DMS153 (cell line): ENCODE measurements at places on chromosomes 13 and 19.

DNA sequence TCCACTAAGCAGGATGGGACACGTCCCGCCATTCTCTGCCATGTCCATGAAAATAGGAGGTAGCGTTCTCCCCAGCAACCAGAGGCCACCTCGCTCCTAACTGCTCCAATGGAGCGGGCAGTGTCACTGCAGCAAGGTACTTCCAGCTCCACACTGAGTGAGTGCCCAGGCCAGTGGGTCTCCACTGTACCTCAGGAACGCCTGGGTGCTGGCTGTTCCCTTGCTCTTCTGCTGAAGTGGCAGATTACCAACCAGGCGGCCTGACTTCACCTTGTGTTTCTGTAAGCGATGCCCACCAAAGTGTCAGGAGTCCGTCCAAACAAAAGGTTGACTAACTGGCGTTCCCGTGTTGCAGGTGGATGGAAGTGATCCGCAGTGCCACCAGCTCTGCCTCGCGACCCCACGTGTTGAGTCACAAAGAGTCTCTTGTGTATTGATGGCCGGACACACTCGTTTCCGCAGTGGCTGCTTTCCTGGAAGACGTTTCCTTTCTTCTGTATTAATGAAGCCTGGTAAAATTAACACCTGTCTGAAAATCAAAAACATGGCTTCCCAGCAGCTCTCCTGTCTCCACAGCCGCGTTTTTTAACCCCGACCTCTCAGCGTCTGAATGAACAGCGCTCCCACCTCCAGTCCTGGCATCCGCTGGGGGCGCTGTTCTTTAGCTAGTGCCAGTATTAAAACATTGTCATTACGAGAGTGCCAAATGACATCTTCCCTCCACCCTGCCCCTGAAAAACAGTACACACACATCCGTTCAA, 128.8 kb downstream of the STK24 start:
- no peak for DNase-seq

- no peak for DNase-seq
Observed at GRCh38 chr13:113968463-113969310, 5.2 kb downstream of the C13orf46 start.

DNA sequence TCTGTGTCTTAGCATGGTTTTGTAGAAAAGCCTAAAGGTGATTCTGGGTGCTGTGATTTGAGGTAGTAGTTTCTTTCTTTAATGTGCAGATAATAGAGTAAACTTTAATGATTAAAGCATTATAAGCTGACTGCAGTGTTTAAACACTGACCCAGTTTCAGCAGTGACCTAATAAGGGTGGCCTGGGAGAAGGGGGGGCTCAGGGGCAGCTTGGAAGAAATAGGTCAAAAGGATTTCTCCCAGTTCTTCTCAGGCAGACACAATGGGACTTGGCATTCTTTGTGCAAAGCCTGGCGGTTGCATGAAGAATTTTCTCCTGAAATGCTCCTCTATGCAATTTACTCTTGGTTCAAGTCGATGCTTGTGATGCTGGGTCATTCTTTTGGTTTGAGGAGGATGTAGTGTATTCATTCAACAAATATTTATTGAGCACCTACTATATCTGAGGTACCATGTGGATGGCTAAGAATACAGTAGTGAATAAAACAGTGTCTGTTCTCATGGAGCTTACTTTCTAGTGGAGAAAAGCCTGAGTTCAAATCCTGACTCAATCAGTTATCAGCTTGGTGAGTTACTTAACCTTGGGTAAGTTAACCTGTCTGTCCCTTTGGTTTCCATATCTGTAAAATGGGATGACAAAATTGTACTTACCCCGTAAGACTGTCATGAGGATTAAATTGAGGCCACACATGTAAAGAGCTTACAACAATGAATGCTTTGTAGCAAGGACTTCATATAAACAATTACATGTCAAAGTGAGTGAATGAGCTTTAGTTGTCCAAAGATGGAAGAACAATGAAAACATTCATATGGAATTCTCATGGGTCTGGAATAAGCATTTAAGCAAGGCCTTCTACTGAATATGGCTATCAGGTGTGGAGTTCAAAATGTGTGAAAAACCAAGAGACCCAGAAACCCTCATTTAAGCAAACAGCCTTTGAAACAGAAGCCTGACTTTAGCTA, 210.2 kb downstream of the KCNRG start:
- DNase-seq = no peak

GRCh38 chr13:84962141-84962750, 837.0 kb downstream of the SLITRK6 start:
- DNase-seq = no peak

GRCh38 chr13:21395953-21396352, 63.1 kb downstream of the ZDHHC20 start:
- DNase-seq = no peak

DNA sequence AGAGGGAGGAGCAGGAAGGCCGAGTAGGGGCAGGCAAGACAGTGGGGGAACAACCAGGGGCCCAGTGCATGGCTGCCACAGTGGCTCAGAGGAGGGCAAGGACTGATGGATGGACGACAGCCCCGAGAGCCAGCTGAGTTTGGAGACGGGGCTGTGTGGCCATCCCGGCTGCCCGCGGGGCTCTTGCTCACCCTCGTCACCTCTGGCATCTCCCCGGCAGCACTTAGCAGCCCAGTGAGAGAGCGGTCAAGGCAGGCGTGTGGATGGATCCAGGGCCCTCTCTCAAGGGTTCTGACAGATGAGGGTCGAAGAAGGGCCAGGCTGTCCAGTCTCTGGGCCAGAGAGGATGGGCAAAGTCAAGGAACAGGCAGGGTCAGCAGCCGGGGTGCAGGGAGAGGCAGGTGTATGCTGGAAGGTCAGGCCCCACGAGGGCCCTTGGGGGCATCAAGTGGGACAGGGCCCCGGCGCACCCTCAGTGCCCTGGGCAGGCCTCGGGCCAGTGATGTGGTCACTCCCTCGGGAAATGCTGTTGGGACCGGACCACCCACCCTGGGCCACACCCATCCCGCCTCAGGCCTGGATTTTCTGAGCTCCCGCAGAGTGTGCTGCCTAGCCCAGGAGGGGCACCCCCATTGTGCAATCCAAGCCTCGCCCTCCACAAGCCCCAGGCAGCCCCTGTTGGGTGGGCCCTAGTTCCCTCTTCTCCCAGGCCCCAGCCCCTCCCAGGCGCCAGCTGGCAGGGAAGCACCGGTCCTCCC, 56.4 kb upstream of the TPM4 start:
- DNase-seq = no peak

DNA sequence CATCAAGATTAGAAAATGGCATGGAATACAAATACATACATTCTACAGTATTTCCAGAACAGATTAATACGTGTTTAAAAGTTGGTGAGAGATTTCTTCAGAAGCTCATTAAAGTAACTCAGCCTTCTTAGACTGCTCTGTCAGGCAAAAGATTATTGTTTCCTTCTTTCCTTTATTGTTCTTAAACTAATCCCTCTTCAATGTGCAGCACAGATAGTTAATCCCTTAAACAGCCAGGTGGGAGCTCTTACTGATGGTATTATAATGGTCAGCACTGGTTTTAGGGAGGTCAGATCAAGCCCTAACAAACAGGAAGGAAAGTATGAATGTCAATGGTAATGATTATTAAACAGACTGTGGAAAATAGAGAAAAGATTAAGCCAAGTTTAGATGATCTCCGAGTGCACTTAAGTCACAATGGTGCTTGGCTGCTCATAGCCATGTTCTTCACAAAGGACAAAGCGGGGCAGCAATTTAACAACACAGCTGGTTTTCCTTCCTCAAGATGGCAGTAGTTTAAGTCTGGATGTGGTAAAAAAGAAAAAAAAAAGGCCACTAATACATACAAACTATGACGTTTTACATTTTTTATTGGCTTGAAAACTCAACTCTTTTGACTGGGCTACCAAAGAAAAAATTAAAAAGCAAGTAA, 992.6 kb downstream of the PCDH9 start:
- no peak for DNase-seq

GRCh38 chr19:3653865-3654513, 27.4 kb upstream of the CACTIN start:
- no peak for DNase-seq

DNA sequence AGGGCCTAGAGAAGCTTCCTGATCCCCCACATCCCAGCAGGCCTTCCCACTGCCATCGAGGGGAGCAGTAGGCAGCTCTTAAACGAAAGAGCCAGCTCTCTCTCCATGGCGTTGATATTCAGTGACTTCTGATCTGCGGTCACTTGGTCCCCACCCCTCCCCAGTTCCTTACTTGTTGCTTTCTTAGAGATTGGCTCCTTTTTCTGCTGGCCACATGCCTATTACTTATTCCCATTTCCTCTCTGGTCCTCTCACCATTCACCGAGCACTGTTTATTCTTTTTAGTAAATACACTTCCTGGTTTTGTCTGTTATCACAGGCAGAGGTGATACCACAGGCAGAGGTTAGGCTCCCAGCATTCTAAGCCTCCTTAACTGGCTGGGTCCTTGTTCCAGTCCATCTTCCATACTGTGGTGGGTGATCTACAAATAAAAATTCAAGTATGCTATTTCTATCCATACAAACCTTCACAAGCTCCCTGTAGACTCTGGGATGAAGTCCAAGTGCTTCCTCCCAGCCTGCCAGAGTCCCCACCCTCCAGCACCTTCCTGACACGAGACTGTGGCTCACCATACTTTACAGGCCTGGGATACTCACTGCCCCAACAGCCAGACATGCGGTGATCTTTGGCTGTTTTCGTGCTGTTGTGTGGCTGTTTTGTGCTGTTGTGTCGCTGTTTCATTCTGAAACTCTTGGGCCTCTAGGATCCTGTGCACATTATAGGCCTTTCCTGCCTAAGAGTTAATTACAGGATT, 315.9 kb downstream of the ATP8A2 start:
- DNase-seq = peak; percentile 90

DNA sequence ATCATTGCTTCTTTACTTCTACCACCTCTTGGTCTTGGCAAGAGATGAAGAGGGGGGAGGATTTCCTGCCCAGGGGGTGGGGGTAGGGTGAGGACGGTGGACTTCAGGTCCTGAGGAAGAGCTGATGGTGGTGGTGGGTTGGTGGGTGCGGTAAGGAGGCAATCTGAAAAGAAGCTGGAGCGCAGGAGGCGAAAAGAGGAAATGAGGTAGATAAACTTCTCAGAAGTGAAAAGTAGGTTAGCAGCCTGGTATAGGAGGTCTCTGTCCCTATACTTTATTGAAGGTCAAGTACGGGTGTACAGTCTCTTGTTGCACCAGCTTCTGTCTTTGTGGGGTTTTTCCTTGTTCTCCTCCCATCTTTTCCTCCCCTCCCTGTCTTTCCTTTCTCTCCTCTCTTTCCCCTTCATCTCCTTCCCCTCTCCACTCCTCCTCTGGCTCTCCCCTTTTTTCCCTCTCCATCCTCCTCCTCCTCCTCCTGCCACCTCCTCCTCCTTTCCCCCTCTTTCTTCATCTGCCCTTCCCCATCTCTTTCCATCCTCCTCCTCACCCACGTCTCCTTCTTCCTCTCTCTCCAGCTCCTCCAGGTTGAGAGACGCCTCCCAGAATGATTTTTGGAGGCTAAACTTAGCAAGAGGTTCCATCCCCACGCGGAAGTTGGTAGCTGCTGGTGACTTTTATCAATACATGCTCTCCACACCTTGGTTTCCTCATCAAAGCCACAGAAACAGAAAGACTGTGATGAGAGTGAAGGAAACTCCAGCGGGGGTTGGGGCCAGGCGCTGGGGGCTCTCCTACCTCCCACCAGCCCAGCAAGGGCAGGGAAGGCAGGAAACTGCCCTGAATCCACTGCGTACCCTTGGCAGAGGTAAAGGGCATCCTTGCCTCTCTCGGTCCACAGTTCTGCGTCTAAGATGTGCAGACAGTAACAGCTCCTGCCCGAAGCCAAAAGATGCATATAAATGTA, 15.3 kb downstream of the TNFSF14 start:
- DNase-seq = no peak

GRCh38 chr13:77429320-77430142, 102.6 kb upstream of the MYCBP2 start:
- DNase-seq = peak; percentile 11
